ENCODE measurements at places on chromosomes 2 and 18. TPM values are rescaled to one million over a fixed set of nuclear protein-coding genes. Genes with fewer than 3 reads are reported as not detected.
A peak's percentile ranks its signal among the peaks of the same experiment; 100 is the strongest.

Gene FLACC1
- total RNA-seq = 0.26 TPM

Gene CDH2
- 0.79 TPM for total RNA-seq

DNA sequence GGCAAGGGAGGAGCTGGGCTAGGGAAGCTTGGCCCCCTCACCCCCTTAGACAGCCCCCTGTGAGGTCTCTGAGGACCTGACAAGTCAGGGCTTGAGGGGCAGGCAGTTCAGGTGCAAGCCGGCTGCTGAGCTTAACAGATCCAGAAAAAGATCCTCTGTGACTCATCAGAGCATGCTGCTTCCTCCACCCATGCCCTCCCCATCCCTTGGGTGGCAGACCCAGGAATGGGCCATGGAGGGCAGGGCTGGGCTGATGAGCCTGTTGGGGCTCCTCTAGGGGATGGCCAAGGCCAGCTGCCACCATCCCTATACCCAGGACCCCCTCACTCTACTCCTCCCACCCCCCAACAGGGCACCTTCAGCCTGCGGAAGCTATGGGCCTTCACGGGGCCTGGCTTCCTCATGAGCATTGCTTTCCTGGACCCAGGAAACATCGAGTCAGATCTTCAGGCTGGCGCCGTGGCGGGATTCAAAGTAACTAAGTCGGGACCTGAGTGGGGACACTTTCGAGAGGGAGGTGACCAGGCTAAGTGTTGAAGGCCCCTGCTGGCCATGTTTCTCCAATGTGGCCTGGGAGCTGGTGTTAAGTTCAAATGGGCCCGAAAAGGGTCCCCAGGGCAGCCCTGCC, 1.9 kb downstream of the SLC11A1 start:
- DNase-seq = peak; percentile 77

- DNase-seq = no peak
Measured at GRCh38 chr2:214492152-214492551, 81.3 kb downstream of the VWC2L start.

GRCh38 chr18:69954719-69955480, 7.2 kb upstream of the CD226 start:
- no peak for DNase-seq

DNA sequence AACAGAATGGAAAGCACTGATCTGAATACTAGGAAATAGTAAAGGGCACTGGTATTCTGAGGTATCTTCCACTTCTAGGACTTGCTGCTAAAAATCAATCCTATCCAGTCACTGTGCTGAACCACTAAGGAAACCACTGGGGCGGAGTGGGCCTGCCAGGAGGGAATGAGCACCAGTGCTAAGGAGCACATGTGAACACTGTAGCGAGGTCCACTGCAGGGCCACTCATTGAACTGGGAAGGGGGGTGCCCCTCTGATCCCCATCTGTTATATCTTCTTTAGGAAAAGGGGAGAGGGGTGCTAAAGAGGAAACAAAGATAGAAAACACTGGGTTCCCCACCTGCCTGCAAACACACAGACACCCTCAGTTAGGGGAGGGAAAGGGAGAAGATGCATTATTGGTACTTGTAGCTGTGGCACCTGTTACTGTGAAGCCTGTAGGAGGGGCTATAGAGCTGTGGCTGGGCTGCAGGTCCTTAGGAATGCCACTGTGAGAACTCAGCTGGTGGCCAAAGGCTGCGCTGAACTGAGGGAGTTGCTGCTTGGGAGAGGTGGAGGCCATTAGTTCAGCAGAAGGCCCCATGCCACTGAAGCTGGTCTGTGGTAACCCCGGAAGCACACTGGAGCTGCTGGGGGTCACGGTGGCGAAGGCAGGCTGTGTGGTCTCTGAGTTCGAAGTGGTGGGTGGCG, 81.8 kb downstream of the INO80D start:
- no peak for DNase-seq

- no peak for DNase-seq
Measured at GRCh38 chr2:177484180-177484795, 91.7 kb downstream of the AGPS start.

DNA sequence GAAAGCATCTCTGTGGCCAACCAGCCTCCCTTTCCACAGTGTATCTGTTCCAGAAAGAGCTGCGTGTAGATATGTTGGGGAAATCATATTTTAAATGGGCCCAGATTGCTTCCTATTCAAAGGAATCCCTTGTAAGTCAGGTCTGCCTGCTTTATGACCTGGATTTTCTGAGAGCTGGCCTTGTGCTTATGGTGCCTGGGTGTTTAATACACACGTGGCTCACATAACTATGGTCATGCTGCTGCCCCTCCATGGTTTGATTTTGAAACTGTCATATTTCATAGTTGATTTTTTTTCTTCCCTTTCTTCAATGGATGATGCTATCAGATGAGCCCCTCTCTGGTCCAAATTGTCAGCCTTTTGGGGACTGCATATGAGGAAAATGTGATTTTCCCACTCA, 111.5 kb upstream of the CNGA3 start:
- DNase-seq = no peak

- peak; percentile 78 for DNase-seq
Measured at GRCh38 chr18:9017905-9018227, 84.6 kb upstream of the NDUFV2 start.

DNA sequence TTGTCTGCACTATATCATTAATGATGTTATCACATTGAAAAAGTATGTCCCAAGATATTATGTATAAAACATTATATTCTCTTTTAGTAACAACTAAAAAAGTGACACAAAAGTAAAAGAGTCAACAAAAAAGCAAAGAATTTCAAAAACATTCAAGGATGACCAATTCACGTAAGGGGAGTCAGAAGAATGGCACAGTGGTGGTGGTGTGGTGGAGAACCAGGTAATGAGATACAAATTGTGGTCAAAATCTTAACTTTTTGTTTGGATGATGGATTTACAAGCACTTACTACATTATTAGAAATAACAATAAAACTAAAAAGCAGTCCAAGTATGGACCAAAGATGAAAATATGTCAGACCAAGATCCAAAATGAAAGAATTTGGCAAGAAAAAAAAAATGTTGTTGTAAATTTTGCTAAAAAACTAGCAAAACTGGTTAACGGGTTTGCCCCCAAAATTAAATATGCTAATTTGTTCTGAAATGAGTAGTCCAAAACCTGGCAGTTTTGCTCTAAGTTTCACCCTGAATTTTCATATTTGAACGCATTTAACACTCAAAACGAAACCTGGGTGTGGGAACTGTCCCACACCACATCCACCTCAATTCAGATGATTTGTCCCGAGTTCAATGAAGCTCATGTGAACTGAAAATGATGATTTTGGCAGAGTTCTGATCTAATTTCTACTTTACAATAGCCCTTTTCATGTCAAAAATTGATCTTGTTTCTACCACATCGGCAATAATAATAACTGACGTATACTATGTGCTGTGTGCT, 135.8 kb downstream of the IKZF2 start:
- no peak for DNase-seq

- no peak for DNase-seq
Measured at GRCh38 chr2:189851174-189851826, 67.0 kb downstream of the PMS1 start.

- DNase-seq = no peak
Measured at GRCh38 chr18:22838639-22839277, 94.4 kb upstream of the RBBP8 start.

GRCh38 chr18:2994603-2995432, 18.1 kb downstream of the LPIN2 start:
- DNase-seq = no peak

DNA sequence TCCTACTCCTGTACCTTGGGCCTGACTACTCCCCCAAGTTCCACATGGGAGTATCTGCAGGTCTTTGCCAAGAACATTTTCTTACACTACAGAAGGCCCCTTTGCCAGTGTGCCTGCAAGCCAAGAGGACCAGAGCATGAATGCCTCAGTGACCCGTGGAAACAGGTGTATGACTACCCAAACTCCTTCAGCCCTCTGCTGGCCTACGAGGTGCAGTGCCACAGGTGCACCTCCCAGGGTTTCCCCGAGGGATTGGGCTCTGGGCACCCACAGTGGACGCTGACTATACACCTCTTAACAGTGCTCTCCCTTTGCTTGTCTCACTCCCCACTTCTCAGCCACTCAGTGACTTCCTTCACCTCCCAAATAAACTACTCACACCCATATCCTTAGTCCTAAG, 91.4 kb downstream of the COL6A3 start:
- peak; percentile 34 for DNase-seq

Measured in bronchial epithelial cell (primary cell).